ENCODE measurements at places on chromosomes 12 and 14.

- no peak for DNase-seq
Observed at GRCh38 chr14:65356327-65356836, 56.1 kb upstream of the FUT8 start.

DNA sequence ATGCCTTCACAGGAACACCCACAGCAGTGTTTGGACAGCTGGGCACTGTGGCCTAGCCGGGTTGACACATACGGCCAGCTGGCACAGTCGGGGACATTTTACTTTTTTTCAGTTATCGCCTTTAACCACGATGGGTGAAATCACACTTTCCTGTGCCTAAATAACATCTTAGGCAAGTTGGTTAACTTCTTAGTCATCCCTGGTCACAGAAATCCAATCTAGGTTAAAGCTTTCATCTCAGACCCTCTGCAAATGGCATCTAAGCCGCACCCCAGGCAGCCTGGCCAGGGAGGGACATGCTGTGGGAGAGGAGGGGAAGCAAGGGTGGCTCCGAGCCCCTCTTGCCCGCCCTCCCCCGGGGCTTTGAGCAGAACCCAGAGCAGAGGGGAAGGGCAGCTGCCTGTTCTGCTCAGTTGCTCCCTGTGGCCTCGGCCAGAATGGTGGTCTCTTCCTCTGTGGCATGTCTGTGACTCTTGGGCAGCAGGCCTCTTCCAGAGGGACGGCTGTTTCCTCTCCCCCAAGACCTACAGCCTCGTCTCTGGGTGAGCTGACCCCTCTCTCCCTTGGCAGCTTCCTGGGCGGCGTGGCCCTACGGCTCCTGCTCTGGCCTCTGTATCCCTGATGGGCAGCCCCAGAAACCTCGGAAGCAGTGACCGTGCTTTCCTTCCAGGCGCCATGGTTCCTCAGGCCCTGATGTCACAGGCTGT lies 85.4 kb upstream of the DYNC1H1 start:
- no peak for DNase-seq

DNA sequence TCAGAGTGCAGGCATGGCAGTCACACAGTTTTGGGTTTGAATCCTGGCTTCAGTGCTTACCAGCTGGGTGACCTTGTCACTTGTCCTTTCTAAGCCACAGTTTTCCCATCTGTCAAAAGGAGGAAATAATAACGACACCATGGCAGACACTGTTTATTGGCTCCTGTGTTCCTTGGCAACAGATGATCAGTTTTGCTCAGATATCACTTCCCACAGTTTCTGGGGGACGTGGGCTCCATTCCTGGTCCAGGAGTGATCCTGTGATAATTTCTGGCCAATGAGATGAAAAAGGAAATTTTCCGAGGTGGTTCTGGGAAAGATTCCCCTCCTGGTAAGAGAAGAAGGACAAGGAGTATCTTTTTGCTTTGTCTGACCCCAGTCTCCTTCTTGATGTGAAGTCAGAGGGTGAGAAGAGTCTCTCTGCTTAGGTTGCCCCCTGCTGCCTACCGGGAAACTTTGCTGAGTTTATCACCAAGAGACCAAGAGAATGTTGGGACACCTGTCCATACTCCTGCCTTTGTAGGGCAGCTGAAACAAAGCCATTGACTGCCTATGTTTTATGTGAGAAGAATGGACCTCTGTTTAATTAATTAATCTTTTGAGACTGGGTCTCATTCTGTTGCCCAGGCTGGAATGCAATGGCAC lies 178.9 kb upstream of the NRXN3 start:
- no peak for DNase-seq

- DNase-seq: no peak
Observed at GRCh38 chr14:46384611-46385010, 267.0 kb downstream of the RPL10L start.

DNA sequence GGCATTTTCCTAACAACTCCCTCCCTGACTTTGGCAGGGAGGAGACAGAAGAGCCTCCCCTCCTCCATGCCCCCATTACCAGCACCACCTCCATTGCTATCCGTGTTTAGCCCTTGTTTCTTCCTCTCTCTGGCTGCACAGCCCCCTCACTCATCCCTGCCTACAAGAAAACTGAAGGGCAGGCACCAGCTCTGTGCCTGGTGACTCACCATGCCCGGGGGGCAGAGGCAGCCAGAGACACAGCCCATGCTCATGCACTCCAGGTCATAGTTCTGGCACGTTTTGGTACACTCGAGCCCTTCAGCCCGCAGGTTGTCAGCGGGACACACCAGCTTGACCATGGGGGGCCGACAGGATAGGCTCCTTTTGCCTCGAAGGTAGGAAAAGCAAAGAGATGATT lies 80.4 kb downstream of the VWF start:
- DNase-seq: no peak
